ENCODE measurements at places on chromosomes 5 and 9.

DNA sequence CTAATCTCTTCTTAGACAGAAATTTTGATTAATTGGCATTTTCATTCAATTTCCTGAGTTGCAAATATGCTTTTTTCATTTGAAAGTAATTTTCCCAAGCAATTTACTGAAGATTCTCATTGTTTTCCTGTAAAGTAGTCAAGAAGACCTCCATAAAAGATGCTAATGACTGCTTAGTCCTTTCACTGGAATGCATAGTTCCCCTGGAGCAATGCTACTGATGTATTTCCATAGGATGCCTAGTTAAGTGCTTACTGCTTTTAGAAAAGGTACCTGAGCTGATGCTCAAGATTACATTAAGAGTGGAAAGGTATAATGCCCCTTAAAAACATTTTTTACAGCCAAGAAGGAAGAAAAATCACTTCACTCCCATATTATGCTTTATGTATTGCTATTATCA lies 109.2 kb upstream of the EMB start:
- no peak for DNase-seq

- no peak for DNase-seq
These were observed 29.2 kb downstream of the TNFSF8 start for GRCh38 chr9:114900942-114901802.

- no peak for DNase-seq
These were observed 60.4 kb downstream of the BNC2 start for GRCh38 chr9:16809912-16810610.

DNA sequence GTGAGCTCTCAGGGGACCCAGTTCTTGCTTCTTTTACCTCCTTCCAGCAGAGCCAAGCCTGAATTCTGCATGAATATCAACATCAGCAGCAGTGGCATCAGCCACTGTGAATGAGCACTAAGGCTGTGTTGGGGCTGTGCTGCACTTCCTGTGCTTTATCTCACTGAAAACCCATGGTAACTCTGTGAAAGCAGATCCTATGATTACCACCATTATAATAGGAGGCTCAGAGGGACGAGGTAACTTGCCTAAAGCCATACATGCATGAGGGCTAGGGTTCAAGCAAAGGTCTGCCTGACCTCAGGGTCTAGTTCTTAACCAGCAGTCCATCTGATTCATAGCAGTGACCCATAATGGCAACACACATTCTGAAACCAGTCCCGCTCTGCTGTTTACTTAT lies 60.5 kb upstream of the RAPGEF1 start:
- no peak for DNase-seq

- DNase-seq, result no peak
These were observed 9.3 kb downstream of the TPPP start for GRCh38 chr5:683551-684481.

DNA sequence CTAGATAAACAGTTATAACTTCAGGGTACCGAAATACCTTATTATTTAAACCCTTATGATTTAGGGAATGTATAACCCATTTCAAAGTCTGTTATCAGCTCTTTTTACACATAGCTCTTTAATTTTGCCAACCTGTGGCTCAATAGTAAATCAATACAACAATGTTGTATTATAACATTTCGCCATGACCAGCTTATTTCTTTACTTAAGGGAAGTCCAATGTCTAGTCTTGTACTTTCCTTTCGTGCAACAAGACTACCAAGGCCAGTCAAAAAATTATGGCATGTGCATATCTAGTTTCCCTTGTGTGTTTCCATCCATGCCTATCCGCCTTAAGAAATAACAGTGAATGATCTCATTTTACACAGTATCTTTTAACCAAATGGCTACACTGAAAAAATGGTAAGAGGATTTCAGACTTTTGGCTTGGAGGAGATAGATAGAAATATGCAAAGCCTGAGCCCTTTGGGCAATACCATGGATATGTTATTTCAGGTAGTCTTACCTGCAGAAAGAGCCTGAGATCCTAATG lies 239.5 kb upstream of the RPS23 start:
- DNase-seq, result no peak

GRCh38 chr5:93967923-93968322 lies 226.5 kb upstream of the POU5F2 start:
- DNase-seq, result no peak

DNA sequence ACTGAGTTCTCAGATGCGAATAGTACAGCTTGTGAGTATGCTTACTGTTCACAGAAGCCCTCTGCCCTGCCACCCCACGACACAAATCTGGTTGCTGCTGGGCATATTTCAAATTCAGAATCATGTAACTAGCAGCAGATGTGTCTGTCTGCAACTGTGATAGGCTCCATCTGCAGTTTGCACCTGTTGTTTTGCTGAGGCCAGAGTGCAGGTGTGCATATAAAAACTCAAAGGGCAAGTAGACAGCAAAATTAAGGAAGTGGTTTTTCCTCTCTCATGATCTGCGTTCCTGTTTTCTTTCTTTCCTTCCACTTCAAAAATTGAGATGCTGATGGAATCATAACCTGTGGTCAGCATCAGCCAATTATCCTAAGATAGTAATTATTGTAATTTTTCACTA lies 1000.5 kb downstream of the PTPRD start:
- DNase-seq, result peak; percentile 21

DNA sequence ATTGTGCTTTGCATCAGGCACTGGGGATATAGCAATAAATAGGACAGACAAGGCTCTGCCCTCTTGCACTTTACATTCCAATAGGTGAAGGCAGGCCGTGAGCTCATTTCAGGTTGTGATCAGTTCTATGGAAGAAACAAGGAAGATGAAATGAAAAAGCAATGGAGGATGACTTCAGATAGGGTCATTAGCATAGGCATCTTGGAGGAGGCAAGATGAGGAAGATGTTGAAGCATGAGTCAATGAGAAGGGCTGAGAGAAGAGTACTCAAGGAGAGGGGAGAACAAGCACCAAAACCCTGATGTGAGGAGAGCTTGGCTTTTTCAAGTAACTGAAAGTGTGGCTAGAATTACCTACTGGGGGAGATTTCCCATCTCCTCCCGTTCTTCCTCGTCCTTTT lies 5.0 kb upstream of the SPARC start:
- DNase-seq, result no peak

GRCh38 chr9:89853161-89853560 lies 248.3 kb downstream of the GADD45G start:
- no peak for DNase-seq

GRCh38 chr5:6522331-6522730 lies 73.7 kb downstream of the UBE2QL1 start:
- no peak for DNase-seq

- no peak for DNase-seq
These were observed 173.6 kb downstream of the FANCC start for GRCh38 chr9:95143591-95144561.

DNA sequence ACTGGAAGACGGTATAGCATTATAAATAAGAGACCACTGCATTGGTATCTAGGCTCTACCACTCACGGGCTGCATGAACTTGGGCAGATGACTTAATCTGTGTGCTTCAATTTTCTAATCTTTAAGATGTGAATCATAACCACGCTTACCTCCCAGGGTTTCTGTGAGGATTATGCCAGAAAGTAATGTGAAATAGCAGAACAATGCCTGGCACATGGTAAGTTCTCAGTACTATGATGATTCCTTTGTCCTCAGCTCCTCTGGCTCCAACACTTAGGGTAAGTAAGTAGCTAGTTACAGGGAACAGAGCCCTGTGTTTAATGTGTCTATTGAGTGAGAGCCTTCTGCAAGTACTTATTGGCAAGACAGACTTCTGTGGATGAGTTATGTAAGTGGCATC lies 31.1 kb downstream of the POU4F3 start:
- DNase-seq, result no peak

DNA sequence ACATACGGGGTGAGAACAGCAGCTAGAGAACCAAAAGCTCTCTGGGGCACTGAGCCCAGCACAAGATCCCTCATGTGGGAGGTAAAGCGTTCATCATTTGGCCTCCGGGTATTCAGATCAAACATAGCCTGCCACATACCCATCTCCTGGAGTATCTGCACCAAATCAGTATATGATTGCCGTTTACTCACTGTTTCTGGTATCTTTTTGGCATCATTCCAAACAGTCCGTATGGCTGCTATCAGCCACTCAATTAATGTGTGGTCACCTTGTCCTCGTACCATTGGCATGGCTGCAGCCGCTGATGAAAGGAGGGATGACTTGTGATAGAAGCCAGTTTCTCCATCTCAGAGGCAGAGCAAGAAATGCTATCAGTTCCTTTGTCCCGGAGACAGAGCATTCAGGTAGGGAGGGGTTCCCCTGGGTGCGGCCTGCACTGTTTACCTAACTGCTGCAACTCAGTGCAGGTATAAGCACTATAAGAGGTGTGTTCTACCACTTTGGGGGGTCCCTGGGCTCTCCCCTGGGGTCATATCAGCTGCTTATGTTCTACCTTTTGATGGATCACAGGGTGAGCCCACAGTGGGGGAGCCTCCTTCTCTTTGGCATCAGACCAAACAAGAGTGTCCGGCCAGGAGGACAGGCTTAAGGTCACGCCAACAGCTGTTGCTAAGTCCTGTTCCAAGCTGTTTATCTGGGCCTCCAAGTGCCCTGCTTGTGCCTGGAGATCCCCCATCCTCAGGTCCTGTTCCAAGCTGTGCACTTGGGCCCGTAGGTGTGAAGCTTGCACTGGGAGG lies 9.4 kb downstream of the DMAC1 start:
- no peak for DNase-seq

- DNase-seq, result no peak
These were observed 24.6 kb downstream of the LOX start for GRCh38 chr5:122053181-122054109.

DNA sequence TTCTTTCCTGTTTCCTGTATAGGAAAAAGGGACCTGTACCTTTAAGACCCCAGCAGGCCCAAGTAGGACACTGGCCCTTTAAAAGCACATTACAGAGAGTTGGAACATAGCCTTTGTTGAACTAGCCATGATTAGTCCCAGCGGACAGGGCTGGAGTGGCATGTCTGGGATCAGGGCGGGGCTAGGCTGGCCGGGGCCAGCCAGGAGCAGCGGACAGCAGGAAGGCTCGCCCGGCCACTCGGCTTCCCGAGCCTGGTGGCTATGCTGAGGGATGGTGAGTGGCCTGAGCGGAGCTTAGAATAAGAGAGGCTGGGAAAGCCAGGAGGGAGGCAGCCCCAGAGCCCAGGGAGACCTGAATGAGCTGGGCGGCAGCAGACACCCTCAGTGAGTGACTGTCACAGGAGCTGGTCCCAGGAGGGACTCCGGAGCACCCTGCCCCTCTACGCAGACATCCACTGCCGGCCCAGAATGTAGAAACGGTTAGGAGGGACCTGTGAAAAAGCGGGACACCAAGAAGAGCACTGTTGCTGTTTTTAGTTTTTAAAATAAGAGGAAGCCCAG lies 92.1 kb downstream of the DAB2IP start:
- no peak for DNase-seq

Measured in CD4-positive, alpha-beta T cell treated with Interleukin-1 beta for 1 hour (primary cell).